Activated T-cell treated with anti-CD3 and anti-CD28 coated beads, Interleukin-2, amount 50 U/mL, for 48 hours (primary cell): ENCODE measurements at places on chromosomes 11 and 22.

DNA sequence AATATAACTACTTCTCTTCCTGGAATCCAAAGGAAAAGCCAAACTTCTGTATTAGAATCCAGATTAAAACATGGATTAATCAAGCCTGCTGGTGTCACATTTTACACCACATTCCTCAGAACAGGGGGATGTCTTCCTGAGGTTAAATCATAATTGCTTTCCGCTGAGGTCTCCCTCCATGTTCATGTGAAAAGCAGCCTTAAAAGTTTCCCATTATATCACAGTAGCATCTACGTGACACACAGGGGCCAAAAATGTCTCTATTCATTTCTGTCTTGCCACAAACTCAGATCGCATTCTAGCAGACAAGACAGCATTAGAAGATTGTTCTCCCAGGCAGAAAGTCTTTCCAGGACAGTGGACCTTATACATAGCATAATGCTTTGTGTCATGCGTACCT lies 788.7 kb downstream of the OPCML start:
- no peak for DNase-seq

GRCh38 chr22:49073873-49074417 lies 753.7 kb downstream of the BRD1 start:
- DNase-seq: no peak

GRCh38 chr22:19176732-19177131 lies 1.8 kb downstream of the SLC25A1 start:
- no peak for DNase-seq

GRCh38 chr22:19959043-19959586 lies 17.5 kb upstream of the TXNRD2 start:
- no peak for DNase-seq

DNA sequence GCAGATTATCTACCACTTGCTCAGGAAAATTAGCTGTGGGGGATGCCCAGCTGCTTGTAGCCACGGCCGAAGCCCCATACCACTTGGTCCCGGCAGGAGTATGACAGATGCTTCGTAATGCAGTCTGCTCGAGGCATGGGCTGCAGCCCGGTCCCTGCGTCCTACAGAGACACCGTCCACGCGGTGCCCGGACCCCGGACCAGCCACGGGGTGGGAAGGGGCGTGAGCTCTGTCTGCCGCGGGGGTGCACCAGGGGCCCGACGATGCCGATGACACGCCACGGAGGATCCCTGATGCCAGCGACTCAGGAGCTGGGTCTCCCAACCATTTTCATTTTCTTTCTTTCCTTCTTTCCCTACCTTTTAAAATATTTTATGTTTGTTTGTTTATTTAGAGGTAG lies 30.0 kb downstream of the SLC25A17 start:
- DNase-seq: no peak

DNA sequence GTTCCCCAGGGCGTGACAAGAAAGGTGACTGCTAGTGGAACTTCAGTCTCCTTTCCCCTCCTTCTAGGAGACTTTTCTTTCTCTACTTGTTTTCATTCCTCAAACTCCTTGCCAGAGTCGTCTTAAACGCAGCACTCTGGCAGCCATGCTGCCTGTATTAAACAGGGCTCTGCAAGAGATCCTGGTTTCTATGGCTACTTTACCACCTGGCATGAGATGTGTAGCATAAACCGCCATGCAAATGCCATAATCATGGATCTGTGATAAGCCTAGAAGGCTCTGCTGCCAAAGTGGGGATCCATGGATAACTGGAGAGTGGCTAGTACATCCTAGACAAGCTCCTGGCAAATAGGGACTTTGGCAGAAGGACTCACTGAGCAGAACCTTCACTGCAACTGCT lies 321.1 kb downstream of the CADM1 start:
- no peak for DNase-seq

GRCh38 chr11:79414644-79415317 lies 26.0 kb downstream of the TENM4 start:
- no peak for DNase-seq

- no peak for DNase-seq
These were observed 21.5 kb downstream of the ASCC2 start for GRCh38 chr22:29816539-29816938.

GRCh38 chr11:68803766-68804165 lies 38.0 kb downstream of the CPT1A start:
- no peak for DNase-seq

- DNase-seq: no peak
These were observed 518.0 kb downstream of the DLG2 start for GRCh38 chr11:85109141-85109540.

GRCh38 chr11:36149538-36150242 lies 139.5 kb downstream of the COMMD9 start:
- peak; percentile 62 for DNase-seq

GRCh38 chr11:88041679-88042078 lies 133.6 kb downstream of the RAB38 start:
- DNase-seq: no peak

DNA sequence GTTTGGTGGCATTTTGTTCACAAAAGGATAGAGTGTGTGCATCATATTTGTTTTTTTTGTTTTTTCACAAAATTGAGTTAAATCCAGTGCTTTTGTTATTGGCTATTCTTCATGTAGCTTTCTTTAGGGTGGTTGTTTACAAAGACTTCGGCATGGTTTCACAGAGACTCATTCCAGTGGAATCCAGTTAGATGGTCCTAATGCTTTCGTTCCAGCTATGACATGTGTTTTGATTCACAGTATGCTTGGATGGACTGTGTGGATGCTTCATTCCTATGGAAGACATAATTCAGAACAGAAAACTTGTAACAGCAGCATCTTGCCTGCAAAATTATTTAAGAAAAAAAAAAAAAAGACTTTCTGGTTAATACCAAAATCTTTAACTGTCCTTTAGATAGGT lies 97.9 kb downstream of the PDHX start:
- no peak for DNase-seq

DNA sequence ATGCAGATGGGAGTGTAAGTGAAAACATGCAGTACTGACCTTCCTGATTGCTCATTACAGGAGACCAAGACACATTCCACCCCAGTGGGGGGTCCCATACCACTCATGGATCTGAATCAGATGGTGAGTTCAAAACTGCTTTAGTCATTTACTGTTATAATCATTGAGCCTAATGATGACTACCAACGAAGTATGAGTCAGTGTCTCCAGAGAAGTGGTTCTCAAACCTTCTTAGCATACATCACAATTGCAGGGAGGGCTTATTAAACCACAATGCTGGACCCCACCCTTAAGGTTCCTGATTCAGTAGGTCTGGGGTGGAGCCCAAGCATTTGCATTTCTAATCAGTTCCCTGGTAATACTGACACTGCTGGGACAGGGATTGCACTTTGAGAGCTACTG lies 75.8 kb downstream of the CD44 start:
- peak; percentile 63 for DNase-seq

- no peak for DNase-seq
These were observed 8.0 kb downstream of the SLC22A12 start for GRCh38 chr11:64598797-64599697.

- DNase-seq: peak; percentile 37
These were observed 20.6 kb upstream of the MUC5B start for GRCh38 chr11:1202154-1202775.

- no peak for DNase-seq
These were observed 40.8 kb upstream of the CYP2D6 start for GRCh38 chr22:42171417-42171816.

DNA sequence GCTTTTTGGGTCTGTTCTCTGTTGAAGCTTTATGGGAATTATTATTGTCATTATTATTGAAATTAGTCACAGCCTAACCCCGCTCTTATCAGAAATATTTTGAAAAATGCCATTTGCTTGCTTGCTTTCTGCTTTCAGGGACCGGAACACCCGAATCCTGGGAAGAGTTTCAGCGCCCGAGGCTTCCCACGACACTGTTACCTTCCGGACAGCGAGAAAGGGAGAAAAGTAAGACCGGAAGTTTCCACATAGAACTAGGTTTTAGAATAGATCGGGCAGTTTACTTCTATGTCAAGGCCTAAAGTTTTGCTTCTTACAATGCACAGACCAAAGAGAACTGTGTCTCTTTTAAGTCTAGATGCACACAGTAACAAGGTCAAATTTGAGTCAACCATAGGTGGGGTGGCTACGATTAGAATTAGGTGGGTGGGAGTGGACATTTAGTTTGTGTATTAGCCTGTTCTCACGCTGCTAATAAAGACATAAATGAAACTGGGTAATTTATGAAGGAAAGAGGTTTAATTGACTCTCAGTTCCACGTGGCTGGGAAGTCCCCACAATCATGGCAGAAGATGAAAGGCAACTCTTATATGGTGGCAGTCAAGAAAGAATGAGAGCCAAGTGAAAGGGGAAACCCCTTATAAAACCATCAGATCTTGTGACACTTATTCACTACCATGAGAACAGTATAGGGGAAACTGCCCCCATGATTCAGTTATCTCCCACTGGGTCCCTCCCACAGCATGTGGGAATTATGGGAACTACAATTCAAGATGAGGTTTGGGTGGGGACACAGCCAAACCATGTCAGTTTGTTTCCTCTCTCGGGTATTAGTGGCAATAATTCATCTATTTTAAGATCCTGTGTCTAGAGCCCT lies 12.9 kb downstream of the MPEG1 start:
- peak; percentile 38 for DNase-seq

DNA sequence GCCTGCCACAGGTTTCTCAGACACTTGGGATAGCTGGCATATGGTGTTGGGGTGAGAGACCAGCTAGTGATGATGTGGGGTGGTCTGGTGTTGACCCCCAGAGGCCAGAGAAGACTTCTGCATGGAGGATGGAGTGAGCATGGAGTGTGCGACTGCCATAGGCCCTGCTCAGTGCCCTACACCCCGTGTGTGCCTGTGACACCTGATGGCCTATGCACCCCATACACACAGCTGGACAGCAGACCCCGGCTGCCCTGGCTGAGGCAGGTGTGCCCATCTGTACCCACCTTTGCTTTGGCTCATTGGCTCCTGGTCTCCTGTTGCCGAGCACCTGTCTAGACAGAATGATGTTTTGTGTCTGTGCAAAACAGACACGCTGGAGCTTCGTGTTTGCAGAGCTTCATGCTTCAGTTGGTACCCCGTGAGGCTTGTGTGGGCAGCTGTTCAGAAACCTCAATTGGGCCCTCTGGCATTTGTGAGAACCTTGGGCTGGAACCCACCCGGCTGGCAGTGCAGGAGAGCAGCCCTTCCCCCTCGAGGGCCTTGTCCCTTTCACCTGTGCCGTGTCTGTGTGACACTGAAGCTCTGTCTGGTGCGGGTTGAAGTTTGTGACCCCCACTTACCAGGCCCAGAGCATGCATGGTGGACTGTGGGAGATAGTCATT lies 27.6 kb downstream of the BCR start:
- no peak for DNase-seq

GRCh38 chr11:68979931-68980775 lies 633 bp downstream of the MRGPRD start:
- DNase-seq: no peak

GRCh38 chr11:6433998-6434660 lies 6.7 kb downstream of the HPX start:
- DNase-seq: no peak

GRCh38 chr11:112113539-112114457 lies 27.1 kb downstream of the SDHD start:
- DNase-seq: no peak

DNA sequence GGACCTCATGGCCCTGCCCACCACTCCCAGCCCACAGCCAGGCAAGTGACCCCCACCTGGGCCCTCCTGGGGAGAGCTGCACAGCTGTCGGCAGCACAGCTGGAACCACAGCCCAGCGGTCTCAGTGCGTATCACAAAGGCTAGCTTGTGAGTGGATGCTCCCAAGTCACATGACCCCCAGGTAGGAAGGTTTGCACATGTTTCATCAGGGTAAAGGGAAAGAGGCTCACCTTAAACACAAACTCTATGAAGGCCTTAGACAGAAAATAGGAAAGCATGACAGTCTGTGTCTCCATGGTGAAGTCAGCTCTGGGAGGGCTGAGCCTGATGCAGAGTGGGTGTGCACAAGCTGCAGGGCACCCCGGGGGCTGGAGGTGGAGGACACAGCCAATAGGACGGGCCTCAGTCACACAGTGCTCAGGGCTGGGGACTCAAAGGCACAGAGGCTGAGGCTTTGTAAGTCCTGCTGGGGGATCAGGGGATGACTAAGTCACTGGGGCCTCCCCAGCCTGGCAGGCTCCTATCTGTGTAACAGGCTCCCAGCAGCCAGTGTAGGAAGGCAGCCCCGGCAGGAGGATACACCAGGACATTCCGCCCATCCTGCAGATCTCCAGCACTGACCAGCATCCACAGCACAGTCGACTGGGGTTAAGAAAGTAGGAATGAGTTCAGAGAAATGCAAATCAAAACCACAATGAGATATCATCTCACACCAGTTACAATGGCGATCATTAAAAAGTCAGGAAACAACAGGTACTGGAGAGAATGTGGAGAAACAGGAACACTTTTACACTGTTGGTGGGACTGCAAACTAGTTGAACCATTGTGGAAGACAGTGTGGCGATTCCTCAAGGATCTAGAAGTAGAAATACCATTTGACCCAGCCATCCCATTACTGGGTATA lies 22.0 kb downstream of the CELSR1 start:
- no peak for DNase-seq

DNA sequence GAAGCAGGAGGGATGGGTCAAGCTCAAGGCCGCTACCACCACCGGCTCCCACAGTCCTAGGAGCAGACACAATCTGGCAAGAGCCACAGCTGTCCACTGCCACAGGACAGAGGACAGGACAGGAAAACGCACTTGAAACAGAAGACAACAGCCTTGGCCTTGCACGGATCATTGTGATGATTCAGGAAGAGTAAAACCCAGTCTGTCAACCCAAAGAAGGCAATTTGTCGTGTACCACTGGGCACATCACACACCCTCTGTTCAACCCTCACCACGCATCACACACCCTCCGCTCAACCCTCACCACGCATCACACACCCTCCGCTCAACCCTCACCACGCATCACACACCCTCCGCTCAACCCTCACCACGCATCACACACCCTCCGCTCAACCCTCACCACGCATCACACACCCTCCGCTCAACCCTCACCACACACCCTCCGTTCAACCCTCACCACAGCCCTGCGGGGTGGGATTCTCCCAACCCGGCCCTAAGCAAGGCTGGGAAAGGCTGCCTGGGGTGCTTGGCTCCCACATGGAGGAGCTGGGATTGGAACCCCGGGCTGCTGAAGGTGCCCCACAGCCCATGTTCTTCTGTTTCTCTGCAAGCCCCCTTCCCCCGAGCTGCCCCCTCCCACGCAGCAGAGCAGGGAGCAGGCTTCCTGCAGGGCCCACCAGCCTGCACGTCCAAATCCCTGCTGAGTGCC lies 11.3 kb upstream of the CDC42BPG start:
- DNase-seq: peak; percentile 42

GRCh38 chr11:116548256-116548655 lies 224.5 kb downstream of the BUD13 start:
- no peak for DNase-seq
